GM13977 (cell line): ENCODE measurements at places on chromosomes 16 and 17.
A peak's percentile ranks its signal among the peaks of the same experiment; 100 is the strongest.

GRCh38 chr16:79098907-79099306 lies 501.6 kb downstream of the MAF start:
- DNase-seq = no peak

DNA sequence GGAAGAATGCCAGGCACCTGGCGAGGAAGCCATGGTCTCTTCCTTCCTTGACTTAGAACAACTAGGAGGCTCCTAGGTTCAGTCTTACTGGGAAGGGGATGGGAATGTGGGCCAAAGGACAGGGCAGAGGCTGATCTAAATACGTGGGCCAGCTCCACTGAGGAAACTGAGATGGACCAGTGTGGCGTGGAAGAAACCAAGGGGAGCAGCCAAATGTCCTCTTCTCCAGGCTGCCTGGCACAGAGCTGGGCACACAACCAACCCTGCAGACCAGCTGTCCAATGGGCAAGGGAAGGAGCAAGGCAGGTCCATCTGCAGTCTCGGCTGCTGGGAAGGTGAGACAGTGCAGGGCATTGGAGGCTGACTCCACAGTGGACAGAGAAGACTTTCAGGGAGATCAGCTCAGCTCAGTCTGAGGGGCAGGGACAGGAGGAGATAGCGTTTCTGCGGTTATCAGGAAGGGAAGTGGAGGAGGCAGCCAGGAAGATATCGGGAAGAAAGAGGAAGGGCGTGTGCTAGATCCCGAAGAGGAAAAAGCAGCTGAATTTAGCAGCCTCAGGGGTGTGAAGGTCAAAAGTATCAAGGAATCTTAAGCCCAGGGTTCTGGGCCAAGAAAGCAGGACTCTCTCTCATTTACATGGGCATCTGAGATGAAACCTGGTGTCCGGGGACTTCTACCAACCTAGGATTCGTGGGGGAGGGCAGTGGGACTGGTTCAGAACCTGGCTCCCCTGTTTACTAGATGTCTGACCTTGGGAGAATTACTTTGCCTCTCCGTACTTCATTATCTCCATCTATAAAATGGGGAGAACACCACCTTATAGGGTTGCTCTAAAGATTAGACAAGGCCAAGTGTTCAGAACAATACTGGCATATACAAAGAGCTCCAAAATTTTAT lies 1.8 kb downstream of the KIFC3 start:
- no peak for DNase-seq

- no peak for DNase-seq
Observed at GRCh38 chr16:10495031-10495345, 85.4 kb downstream of the EMP2 start.

GRCh38 chr17:48048384-48049126 lies 396 bp downstream of the NFE2L1 start:
- peak; percentile 68 for DNase-seq

DNA sequence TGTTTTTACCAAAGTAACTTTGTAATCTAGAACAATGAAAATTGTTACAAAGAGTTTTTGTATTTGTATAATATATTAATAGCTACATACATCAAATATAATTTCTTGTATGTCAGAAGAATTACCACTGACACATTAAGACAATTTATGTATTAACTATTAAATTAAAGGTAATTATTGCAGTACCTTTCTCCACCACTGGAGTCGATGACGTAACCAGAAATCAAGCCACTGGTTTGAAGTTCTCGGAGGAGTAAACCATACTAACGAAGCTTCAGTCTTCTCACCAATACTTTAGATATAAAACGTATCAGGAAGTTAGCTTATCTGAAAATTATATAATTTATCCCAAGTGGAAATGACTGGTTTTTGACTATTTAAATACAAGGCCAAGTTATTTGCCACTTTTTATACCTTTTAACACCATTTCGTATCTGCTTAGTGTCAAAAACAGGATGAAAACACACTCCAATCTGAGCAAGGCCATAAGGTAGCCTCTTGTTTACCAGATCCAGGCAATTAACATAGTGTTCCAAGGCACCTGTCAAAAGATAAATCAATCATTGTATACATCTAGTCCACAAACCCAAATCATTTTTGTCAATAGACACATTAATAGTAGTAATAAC lies 4.3 kb downstream of the POLG2 start:
- no peak for DNase-seq

DNA sequence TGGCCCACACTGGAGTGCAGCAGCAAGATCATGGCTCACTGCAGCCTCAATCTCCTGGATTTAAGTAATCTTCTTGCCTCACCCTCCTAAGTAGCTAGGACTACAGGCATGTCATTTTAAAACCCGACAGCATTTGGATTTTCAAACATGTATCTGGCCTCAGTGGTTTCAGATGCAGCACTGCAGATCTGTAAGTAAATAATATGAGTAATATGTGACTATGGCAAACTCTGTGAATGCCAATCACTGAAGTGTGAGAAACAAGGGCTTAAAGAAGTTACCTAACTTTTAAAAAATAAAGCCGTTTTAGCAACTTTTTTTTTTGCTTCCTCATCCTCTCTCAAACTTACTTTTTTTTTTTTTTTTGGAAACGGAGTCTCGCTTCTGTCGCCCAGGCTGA lies 11.9 kb downstream of the CEP20 start:
- no peak for DNase-seq

DNA sequence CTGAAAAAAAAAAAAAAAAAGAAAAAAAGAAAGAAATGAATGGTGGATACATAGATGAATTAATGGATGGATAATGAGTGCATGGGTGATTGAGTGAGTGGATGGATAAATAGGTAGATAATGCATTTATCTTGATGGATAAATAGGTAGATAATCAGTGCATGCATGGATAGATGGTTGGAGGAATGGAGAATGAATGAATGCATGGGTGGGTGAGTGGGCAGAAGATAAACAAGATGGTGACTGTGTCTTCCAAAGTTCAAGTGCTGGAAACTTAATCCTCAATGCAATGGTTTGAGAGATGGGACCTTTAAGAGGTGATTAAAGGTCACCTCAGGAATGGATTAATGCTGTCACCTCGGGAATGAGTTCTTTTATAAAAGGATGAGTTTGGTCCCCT lies 6.8 kb upstream of the RNF112 start:
- DNase-seq = no peak

GRCh38 chr17:8158267-8159031 lies 4.3 kb downstream of the VAMP2 start:
- DNase-seq = peak; percentile 84

- no peak for DNase-seq
Observed at GRCh38 chr17:18967916-18968315, 16.0 kb downstream of the SLC5A10 start.

GRCh38 chr17:2903193-2903974 lies 107.1 kb downstream of the RAP1GAP2 start:
- no peak for DNase-seq

DNA sequence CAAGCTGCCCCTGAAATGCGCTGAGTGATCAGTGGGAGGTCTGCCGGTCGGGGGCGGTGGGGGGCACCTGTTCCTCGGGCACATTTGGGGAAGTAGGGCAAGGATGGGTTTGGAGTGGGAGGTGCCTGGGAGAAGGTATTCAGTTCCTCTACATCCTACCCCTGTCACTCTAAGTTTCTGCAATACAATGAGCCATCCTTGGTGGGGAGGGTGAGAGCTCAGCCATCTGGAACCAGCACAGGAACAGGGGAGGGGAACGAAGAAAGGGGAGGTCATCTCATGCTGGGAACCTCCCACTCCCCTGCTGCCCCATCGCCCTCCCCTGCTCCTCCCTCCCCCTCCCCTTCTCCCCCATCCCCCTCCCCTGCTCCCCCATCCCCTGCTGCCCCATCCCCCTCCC lies 4.2 kb downstream of the DPH1 start:
- DNase-seq = no peak

DNA sequence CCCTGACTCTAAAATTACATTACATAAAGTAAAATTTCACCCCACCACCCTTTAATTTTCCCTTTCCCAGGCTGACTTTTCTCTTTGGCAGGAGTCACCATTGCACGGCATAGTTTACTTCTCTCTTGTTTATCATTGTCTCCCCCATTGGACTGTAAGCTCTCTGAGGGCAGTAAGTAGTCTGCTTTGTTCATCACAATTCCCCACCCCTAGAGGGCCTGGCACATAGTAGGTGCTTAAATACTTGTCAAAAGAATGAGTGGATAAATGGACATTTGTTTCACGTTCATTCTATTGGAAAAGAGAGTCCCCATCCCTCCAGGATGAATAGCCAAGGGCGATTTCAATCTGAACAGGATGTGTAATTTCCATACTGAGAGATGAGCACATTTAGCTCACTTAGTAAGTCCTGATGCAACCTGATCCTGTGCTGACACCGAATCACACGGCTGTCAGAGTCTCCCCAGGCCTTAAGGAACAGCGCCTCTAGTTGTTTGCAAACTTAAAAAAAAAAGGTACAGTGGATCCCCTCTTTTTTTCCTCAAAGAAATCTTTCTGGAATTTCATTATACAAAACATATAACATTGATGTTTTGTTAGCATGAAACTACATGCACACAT lies 54.0 kb downstream of the AKAP1 start:
- DNase-seq = no peak

GRCh38 chr17:60602385-60602742 lies 2.4 kb downstream of the PPM1D start:
- no peak for DNase-seq

DNA sequence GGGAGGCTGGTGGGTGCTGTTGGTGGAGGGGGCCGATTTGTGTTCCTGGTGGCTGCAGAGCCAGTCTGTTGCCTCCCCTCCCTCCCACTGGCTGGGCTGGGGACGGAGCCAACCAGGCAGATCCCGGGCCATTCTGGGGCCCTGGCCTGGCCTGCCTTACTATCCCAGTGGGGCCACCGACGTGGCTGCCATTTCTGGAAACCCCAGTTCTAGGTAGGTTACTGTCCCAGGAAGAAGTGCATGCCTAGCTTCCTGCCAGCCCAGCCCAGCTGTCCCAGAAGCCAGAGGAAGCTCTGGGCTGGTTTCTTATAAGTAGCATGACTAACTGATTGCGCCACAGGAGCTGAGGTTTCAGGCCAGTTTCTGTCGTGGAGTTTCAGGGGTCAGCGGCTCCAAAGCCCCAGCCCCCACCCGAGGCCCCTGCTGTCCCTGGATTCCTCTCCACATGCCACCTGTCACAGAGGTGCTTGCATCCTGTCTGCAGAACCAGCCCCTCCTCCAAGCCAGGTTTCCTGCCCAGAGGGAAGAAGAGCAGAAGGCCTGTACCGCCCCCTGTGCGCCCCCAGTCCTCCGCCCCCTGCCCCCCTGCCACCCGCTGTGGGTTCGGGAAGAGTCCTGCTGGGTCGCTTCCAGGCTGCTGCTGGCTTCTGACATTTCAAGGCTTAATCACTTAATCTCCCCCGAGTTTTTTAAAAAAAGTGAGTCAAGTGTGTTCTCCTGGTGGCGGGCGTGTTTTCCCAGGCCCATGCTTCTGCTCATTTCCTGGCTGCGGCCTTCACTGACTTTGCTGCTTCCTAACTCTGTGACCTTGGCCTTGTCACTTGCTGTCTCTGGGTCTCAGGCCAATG lies 13.2 kb downstream of the IL4R start:
- no peak for DNase-seq

DNA sequence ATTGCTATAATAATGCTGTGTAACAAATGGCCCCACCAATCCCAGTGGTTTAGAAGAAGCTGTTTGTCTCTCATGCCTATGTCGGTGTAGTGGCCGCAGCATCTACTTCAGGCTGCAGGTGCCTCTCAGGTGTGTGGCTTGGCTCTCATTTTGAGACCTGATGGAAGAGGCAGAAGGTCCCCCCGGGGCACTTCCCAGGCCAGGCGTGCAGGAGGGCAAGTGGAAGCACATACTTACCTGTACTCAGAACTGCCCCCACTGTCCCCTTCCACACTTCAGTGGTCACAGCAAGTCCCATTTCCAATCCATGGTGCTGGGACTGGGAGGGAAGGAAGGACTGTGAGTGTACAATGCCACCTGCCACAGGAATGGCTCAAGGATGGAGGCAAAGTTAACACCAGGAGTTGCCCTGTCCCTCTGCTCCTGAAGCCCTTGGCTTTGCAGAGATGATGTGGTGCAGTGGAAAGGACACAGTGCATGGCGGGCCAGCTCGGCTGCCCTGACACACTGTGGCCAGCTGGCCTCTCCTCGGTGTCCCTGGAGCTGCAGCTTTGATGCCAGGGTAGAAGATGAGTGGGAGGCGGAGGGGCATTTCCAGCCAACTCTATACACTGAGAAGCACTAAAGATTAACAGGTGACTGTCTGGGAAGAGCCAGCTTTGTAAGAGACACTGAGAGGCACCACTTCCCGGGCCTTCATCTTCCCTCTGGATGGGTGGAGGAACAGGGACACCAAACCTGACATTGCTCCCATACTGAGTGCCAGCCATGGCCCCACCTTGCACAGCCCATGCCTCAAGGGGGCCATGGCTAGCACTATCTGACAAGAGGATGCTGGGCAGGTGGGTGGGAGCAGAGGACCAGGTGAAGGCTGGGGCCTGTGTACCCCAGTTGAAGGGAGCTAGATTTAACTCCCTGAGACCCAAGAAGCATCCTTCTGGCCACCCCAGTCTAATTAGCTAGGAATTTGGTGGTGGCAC lies 105.9 kb downstream of the METRNL start:
- DNase-seq = no peak

DNA sequence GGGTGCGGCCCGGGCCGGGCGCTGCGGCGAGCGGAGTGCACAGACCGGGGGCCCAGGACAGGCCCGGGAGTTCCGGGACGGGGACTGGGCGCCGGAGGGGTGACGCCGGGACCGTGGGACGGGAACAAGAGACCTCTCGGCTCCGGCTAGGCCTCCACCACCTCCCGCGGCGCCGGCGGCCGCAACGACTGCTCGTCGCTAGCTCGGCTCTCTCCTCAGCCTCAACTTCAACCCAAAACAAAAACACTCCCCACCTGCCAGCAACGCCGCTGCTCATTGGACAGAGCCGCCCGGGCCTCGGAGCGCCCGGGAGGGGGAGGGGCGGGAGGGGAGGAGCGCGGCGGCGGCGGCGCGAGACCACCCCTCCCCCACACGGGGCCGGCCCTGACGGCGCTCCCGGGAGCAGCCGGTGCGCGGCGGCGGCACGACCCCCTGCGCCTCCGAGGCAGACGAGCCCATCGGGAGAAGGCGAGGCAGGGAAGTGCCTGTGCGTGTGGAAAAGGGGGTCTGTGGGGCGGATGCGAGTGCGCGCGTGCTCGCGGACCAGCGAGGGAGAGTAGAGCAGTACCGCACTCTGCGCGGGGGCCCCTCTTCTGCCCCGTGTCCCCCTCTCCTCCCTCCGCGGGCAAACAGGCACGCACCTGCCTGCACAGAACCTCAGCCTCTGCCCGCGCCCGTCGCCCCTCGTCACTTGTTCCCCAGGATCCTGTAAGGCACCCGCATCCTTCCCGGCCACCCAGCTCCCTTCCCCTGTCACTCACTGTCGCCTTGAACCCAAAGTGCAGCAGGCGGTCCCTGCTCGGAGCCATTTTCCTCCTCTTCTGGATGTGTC lies at the start of gene FBXL20:
Gene FBXL20, minus strand, starts transcription at position 215 of the 832 bp plus-strand sequence. CDS start 224 bp downstream, outside the sequence.
- DNase-seq = peak; percentile 98
